Thoracic aorta (tissue), 2 donors: ENCODE measurements at places on chromosomes 5 and 9. TPM values are rescaled to one million over a fixed set of nuclear protein-coding genes. Genes with fewer than 3 reads are reported as not detected.

The SLC34A3 gene
- total RNA-seq: not detected

The PDE6A gene
- not detected for total RNA-seq

DNA sequence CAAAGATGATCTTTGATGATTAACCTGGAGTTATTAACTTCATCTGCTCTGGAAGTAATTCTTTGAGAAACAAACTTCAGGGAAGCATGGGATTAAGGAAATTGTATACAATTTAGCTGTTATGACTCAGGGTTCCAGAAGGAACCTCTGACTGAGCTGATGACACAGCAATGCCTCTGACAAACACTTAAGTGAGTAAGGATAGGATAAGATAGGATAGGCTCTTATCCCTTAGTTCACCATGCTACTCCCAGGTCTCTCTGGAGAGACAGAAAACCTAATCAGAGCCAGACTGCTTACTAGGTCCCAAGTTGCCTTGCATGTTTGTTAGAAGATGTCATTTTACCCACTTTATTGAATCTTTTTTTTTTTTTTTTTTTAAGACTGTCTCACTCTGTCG, 12.6 kb upstream of the TMEM38B start:
- no peaks in the 10 kb centered on the region for H3K27me3 ChIP-seq
- H3K4me1 ChIP-seq: no peaks in the 10 kb centered on the region
- no peak for DNase-seq
- no peak overlapping the region for H3K4me3 ChIP-seq

The NR6A1 gene
- 0.71 TPM for total RNA-seq

- no peaks in the 10 kb centered on the region for H3K36me3 ChIP-seq
- DNase-seq: no peak
- no peak overlapping the region for H3K4me3 ChIP-seq
- H3K27me3 ChIP-seq: no peaks in the 10 kb centered on the region
These were observed 137.5 kb downstream of the C5orf15 start for GRCh38 chr5:133830911-133831310.

- peaks cover 18% of the 10 kb centered on the region for H3K36me3 ChIP-seq
- H3K4me3 ChIP-seq: peak overlapping the region; percentile 86
- H3K4me1 ChIP-seq: peaks cover 27% of the 10 kb centered on the region
- DNase-seq: no peak
- H3K27me3 ChIP-seq: no peaks in the 10 kb centered on the region
These were observed 825 bp upstream of the TOR4A start for GRCh38 chr9:137276473-137277328.

- DNase-seq: no peak
- H3K27me3 ChIP-seq: no peaks in the 10 kb centered on the region
- H3K36me3 ChIP-seq: no peaks in the 10 kb centered on the region
- H3K4me1 ChIP-seq: peaks cover 39% of the 10 kb centered on the region
These were observed 53.1 kb downstream of the SLC44A1 start for GRCh38 chr9:105297442-105298075.

The ANKRD18B gene
- not detected for total RNA-seq

GRCh38 chr5:148849461-148849860, 23.1 kb downstream of the ADRB2 start:
- no peak overlapping the region for H3K4me3 ChIP-seq
- no peaks in the 10 kb centered on the region for H3K4me1 ChIP-seq
- H3K36me3 ChIP-seq: no peaks in the 10 kb centered on the region
- no peak for DNase-seq
- no peak overlapping the region for H3K27ac ChIP-seq

- no peaks in the 10 kb centered on the region for H3K27me3 ChIP-seq
- no peak for DNase-seq
- no peak overlapping the region for H3K27ac ChIP-seq
- H3K4me3 ChIP-seq: no peak overlapping the region
These were observed 132.7 kb downstream of the MPDZ start for GRCh38 chr9:13146840-13147239.
